ENCODE measurements at places on chromosomes 4 and X.

DNA sequence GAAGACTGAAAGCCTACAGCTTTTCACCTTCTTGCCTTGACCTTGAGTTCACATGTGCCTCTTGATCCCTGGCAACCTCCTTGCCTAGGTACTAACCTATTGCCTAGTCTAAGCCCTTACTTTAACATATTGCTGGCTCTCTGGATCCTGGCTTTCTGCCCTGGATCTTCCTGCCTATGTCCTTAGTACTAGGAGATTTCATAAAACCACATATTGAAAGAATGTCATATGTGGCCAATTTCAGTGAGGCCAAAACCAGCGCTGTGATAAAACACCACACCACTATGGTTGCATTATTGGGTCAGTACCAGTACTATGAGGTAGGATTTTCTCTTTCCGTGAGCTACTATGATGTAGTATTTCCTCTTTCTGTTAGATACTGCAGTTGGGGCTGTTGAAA lies 80.4 kb downstream of the CT47B1 start:
- no peak for DNase-seq

- no peak for DNase-seq
These were observed 33.0 kb downstream of the DRP2 start for GRCh38 chrX:101252634-101253033.

DNA sequence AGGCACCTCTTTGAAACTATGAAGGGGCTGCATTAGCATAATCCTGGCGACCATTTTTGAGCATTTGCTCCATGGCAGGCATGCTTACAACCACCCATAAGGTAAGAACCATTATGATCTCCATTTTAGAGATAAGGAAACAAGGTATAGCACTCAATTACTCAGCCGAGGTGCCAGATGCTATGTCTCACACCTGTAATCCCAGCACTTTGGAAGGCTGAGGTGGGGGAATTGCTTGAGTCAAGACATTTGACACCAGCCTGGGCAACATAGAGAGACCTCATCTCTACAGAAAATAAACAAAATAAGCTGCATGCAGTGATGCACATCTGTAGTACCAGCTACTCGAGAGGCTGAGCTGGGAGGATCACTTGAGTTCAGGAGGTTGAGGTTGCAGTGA lies 43.6 kb downstream of the TIGD4 start:
- DNase-seq = no peak

DNA sequence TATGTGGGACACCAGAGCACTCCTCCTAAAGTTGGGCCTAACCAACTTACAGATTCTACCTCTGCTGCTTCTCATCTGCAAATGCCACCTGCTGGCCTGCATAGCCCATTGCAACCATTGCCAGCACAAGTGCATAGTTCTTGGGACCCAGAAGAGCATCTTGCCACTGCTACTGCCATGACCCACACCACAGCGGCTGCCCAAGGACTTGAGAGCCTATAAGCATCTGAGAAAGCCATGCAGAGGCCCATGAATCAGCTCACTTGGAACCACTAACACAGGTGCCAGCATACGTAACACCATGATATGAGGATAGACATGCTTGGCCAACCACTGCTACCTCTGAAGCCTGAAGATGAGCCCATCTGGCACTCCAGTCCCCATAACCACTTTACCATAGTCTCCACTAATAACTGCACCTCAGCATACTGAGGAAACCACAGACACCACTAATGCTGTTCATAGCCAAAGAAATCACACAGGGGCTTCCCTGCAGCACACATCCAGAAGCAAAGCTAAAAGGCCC lies 258.1 kb upstream of the AGTR2 start:
- DNase-seq = no peak

- peak; percentile 26 for DNase-seq
These were observed 34.7 kb downstream of the SLC25A5 start for GRCh38 chrX:119502727-119503483.

GRCh38 chr4:182825003-182825402 lies 92.2 kb downstream of the DCTD start:
- DNase-seq = no peak

DNA sequence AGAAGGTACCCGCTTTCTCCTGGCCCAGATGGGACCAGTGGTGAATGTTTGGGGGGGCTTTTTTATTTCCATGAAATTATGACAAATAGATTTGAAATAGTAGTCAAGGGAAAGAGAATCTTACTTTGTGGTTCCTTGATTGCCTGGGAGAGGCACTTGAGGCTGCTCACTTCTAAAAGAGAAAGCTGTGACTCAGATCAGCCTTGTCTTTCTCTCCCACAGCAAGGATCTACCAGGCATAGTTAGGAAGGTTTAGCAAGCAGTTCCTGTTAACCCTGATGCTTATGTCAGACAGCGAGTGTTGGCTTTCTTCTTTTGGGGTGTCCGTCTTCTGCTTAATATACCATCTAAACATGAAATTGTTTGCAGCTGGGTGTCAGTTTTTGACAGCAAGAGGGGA lies 114.5 kb downstream of the TSPAN7 start:
- no peak for DNase-seq

- peak; percentile 70 for DNase-seq
These were observed 52.4 kb downstream of the GAK start for GRCh38 chr4:879729-880077.

- no peak for DNase-seq
These were observed 56.3 kb upstream of the DCTD start for GRCh38 chr4:182973511-182973911.

GRCh38 chrX:6449946-6450345 lies 85.0 kb downstream of the VCX3A start:
- DNase-seq = no peak

- DNase-seq = peak; percentile 0
These were observed 98.8 kb upstream of the IQCM start for GRCh38 chr4:149914119-149915115.

DNA sequence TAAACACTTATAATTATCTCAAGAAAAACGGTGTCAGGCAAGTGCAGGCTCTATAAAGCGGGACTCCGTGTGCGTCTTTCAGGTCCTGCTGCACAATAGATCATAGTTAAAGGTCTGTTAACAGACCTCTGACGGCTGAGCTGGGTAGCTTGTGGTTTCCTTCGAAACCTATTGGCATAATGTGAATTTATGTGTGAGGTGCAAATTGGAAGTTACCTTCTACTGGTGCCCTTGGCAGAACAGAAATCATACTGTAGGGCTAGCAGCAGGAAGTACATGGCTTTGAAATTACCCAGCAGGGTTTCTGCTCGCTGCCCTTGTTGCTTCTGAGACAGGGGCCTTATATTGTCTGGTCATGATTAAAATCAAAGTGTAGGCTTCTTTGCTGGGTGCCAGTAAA lies 216.4 kb upstream of the HAND2 start:
- DNase-seq = no peak

- no peak for DNase-seq
These were observed 9.6 kb upstream of the STK32B start for GRCh38 chr4:5041699-5042098.

- no peak for DNase-seq
These were observed 244.6 kb upstream of the TET2 start for GRCh38 chr4:104901961-104902605.

- DNase-seq = no peak
These were observed 321.1 kb downstream of the NKX6-1 start for GRCh38 chr4:84177831-84178542.

- DNase-seq = no peak
These were observed at the start of gene SH3D19 for GRCh38 chr4:151325111-151325948. TSS of gene SH3D19 (minus strand) at chr4:151325605. CDS start at chr4:151325352, 253 bp downstream.

DNA sequence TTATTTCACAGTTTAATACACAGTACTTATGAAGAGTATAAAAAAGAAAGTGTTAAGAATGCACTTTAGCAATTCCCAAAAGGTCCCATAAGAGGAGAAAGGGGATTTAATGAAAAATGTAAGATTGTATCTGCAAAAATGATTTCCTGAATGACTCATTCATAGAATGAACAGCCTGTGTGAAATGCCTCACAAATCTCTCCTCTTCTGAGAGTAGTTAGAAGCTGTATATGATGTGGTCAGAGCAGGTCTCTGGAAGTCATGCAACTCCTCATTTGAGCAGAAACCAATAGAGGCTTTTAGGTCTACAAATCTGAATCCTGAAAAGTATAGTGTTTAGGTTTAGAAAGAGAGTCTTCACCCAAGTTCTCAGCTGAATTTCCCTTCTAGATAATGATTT lies 381.3 kb upstream of the INTU start:
- no peak for DNase-seq

- no peak for DNase-seq
These were observed 11.6 kb downstream of the VEGFC start for GRCh38 chr4:176780995-176781738.
